Stimulated activated CD8-positive, alpha-beta memory T cell treated with anti-CD3 and anti-CD28 coated beads, Interleukin-4, amount 100 ng/mL, for 48 hours (primary cell): ENCODE measurements at places on chromosomes 5 and 9.

- no peak for DNase-seq
These were observed 23.7 kb upstream of the ANKH start for GRCh38 chr5:14895301-14895700.

DNA sequence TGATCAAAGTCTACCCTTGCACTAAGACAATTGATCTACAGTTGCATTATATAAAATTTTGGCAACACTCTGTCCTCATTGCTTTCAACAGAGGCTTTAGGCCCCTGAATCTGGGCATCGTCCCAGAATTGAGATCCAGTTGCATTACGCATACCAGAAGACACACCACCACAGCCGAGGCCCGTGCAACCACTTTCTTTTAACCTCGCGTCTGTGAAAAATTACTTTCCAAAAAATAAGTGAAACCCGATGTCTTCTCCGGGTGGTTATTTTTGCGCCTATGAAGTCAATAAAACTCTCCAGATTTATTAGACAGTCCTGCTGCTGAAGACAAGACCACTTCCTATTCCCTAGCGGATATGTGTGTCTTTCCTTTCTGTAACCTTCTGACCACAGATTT lies 52.1 kb upstream of the NFIB start:
- DNase-seq: no peak

DNA sequence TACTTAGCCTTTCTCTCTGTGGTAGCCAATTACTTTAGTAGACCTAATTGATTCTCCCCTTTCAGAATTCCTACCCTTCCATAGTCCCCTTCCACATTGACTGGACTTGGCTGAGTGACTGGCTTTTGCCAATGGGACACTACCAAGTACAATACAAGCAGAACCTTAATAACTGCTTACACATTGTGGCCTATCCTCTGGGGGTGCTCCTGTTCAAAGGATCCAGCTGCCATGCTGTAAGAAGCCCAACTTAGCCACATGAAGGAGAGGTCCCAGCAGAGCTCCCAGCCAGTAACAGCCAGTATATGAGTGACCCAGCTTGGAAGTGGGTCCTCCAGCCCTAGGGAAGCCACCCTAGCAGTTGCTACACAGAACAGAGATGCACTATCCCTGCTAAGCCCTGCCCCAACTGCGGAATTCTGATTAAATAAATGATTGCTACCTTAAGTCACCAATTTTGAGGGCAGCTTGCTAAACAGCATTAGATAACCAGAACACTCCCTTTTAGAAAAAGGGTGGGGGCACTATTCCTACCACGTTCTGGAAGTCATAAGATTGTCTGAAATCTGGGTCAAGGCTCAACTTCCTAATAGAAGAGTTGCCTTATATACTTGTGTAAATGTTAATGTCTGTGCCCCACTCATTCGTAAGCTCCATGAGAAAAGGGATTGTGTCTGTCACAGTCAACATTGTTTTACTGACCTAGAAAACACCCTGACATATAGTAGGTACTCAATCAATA lies 11.1 kb upstream of the APTX start:
- no peak for DNase-seq

GRCh38 chr5:124935065-124935464 lies 188.6 kb upstream of the ZNF608 start:
- no peak for DNase-seq

DNA sequence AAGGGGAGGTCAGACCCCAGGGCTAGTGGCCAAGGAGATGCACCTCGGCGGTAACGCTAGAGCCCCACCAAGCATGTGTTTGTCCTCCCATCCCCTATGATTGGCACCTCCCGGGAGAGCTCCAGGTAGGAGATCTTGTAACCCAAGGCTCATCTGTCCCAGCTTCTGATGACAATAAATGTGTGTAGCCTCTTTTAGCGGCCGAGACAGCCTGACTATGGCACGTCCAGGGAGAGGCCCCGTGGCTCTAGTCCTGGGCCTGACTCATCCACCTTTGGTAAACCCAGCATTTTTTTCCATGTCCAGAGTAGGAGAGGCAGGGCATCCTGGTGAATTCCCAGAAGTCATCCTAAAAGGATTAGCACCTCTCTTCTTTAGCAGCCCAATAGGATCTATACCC lies 39.2 kb downstream of the IRF1 start:
- no peak for DNase-seq

- DNase-seq: no peak
These were observed 3.0 kb upstream of the ANKRD31 start for GRCh38 chr5:75239681-75240080.

DNA sequence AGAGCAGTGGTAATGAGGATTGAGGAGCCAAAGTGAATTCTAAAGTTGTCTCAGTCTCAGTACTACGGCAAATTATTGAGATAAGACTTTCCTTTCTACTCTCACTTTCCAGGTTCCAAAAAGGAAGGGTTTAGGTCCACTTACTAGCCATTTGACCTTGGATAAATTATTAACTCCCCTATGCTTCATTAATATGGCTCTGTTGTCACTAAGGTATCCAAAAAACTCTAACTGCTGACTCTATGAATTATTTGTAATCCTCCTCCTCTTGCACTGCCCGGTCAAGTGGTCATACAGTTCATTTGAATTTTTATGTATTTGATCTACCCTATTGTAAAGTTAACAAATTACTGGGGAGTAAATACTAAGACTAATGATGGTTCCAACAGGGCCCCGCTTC lies 17.7 kb upstream of the UGCG start:
- DNase-seq: no peak

DNA sequence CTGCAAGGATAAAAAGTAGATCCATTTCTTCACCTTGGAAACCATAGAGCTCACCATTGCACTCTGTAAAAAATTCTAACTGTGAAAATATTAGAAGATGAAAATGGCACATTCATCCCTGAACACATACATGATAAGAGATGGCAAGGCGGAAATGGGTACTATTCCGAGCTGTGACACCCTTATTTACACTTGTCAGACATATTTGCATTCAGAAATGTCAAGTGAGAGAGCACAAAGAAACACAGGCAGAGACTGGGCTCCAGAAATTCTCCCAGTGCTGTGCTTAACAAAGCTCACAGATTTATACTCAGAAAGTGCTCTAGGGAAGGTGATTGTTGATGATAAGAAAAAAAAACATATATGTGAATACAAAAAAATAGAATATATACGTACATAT lies 170.3 kb upstream of the PUM3 start:
- DNase-seq: no peak

DNA sequence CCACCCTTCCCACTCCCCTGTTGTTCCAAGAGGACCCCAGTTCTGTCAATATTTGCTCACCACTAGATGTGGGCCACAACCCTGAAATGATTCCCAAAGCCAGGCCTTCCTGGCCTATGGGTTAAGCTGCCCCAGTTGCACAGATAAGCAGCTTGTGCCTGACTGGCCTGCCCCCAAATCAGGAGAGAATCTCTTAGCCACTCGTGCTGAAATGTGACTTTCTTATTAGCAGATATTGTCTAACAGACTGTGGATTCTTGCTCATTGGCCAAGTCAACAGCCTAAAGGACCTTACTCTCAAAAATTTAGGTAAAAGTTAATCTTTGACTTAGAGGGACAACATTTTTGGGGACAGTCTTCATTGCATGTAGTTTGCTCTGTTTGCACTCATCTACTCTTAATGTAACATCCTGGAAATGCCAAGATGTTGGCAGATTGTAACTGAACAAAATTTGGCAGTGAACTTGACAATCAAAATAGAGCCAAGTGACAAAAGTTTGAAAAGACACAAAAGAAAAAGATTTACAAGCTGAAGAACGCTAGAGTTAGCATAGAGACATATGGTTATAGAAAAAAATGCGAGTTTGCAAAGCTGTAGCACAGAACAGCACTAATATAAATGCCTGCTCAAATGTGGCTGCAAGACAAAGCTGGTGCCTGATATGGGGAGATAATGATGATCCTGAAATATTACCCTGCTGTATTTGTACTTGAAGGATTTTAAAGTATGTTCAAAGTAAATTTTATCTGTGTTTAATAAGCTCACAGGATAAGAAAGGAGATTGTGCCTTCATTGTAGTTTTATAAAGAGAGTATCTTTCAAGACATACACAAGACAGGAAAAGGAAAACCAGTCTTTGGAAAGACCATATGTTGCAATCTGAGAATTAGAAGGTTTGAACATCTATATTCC lies 29.0 kb upstream of the FSD1L start:
- DNase-seq: no peak

DNA sequence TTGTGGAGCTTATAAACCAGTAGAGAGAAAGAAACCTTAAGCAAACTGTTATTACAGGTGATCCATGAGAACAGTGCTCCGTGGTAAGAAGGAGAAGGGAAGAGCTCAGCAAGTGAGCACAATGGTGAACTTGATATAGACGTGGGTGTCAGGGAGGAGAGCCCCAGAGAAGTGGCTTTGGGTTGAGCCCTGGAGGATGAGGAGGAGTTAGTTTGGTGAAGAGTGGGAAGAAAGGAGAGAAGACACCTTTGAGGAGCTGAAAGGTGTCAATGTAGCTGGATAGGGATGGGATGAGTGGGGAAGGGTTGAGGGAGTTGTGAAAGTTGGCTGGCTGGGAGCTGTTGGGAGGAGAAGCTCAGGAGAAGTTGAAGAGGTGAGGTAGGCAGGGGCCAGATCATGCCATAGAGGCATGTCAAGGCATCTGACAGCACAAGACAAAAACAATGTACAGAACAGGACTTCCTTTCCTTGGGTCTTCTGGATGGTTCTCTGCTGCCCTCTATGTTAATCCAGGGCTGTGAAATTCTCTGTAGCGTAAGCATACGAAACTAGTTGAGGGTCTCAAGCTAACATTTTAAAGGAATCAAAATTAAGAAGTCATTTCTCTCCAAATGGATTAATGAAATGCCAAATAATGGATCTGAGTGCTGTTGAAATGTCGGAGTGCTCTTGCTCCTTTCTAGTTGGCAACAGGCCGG lies 501.9 kb downstream of the KDM4C start:
- DNase-seq: no peak

DNA sequence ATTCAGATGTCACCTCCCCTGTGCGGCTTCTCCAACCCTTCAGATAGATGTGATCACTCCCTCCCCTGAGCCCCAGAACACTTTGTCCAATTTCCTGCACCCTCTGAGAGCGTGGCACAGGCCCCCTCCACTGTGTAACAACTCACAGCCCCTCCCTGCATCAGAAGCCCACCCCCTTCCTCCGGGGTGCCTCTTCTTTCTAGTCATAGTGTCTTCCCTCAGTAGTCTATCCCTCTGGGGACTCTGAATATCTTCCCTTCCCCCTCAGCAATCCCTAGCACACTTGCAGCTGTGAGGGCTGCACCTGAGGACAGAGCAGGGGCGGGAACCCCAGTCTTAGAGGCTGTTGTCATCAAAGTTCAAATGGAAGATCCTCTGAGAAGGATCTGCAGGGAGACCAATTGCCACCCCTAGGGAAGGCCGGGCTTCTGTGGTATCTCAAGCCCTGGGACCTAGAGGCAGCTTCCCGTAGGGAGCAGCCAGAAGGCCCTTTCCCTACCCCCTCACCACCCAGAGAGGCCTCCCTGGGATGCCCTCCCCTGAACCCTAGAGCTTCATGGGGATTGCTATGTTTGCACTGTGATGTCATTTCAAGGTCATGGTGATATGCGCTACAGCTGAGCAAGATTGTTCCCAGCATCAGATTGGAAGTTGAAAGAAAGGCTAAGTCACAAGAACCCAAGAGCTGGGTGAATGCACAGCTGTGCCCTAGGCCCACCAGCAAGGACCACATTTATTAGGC lies 70.7 kb downstream of the THBS4 start:
- no peak for DNase-seq

DNA sequence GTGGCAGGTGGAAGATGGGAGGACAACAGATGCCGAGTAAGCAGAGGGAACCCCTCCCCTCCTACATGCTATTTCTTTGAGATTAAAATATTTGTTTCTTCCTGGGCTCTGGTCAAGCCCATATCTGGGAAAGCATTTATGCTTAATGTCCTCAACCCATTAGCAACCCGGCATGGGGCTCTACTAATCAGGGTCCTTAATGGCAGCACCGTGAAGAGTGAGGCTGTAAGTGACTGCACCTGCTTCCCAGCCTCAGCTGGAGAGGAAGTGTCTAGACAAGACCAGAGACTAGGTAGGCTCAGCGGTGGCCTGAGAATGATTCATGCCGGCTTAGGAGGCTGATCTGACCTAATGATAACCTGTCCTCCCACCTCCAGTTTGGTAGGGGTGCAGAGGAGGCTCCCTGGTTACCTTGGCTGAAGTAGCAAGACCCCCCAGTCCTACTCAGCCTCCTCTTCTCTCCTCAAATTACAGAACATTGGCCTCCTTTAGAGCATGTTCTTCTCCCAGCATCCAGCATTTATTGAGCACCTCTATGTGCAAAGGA lies 61.3 kb upstream of the HSPA9 start:
- DNase-seq: no peak

- DNase-seq: no peak
These were observed 13.9 kb downstream of the SLC23A1 start for GRCh38 chr5:139369181-139369580.

GRCh38 chr5:116454417-116454927 lies 120.2 kb downstream of the SEMA6A start:
- no peak for DNase-seq

- no peak for DNase-seq
These were observed 120.4 kb upstream of the OSMR start for GRCh38 chr5:38725371-38725865.

- DNase-seq: no peak
These were observed 125.4 kb upstream of the ADAMTS16 start for GRCh38 chr5:5014586-5015235.

GRCh38 chr5:65190328-65191053 lies 291.2 kb downstream of the ADAMTS6 start:
- DNase-seq: no peak

GRCh38 chr5:149893403-149893931 lies 51.1 kb downstream of the PDE6A start:
- no peak for DNase-seq

DNA sequence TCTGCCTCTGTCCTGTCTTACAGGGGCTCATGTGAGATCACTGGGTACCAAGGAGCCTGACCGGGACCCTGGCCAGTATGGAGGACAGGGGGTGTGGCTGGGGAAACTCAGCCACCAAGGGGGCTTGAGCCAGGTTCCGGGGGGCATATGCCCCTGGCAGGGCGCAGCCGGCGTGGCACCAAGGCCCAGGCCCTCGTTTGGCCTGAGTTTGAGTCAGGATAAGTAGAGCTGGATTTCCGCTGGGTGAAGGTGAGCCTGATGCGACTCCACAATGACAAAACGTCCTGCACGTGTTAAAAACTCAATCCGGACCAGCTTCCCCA lies 616 bp upstream of the TSPAN17 start:
- no peak for DNase-seq
